NCI-H748 treated with DMSO at 0.1 percent for 48 hours (cell line): ENCODE measurements at places on chromosomes 3 and 15.

- DNase-seq, result no peak
Observed at GRCh38 chr3:48528754-48529153, 24.8 kb upstream of the SHISA5 start.

GRCh38 chr3:45826321-45826720 is 15.6 kb downstream of the LZTFL1 start:
- DNase-seq, result no peak

DNA sequence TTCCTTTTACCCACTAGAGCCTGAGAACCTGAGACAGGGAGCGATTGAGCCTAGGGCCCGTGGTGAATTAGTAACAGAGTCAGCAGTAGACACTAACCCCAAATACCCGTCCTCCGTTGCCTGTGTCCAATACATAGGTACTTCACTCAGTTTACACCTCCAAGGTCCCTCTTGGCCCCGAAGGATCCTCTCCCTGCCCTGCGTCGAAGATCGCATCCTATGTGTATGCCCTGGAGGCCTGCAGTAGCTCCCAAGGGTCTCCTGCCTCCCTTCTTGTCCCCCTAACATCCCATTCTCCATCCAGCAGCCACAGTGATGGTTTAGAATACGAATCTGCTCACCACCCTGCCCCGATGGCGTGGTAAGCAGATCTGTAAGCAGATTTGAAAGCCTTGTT is 67.0 kb downstream of the ISG20 start:
- no peak for DNase-seq

GRCh38 chr3:47398228-47398627 is 17.4 kb downstream of the PTPN23 start:
- no peak for DNase-seq

DNA sequence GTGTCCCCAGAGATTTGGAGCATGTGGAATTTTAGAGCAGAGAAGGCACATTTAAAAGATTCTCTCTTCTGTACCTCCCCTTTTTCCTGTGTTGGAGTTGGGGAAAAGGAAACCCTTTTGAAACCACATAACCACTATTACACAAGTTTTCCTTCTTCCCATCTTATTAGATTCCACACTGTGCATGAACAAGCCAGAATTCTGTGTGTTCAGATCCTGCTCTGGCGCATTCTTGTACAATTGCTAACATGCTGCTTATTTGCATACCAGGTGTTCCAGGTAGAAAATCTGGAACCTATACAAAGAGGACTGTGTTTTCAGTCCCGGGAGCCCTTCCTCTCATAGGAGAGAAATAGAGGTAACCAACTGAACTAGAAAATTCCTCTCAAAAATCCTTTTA is 2.6 kb upstream of the CIB2 start:
- DNase-seq, result no peak
